Activated T-cell treated with anti-CD3 and anti-CD28 coated beads for 4 hours (primary cell): ENCODE measurements at places on chromosomes 7 and 10.

- DNase-seq = no peak
Observed at GRCh38 chr7:23247046-23247602, 549 bp downstream of the GPNMB start.

DNA sequence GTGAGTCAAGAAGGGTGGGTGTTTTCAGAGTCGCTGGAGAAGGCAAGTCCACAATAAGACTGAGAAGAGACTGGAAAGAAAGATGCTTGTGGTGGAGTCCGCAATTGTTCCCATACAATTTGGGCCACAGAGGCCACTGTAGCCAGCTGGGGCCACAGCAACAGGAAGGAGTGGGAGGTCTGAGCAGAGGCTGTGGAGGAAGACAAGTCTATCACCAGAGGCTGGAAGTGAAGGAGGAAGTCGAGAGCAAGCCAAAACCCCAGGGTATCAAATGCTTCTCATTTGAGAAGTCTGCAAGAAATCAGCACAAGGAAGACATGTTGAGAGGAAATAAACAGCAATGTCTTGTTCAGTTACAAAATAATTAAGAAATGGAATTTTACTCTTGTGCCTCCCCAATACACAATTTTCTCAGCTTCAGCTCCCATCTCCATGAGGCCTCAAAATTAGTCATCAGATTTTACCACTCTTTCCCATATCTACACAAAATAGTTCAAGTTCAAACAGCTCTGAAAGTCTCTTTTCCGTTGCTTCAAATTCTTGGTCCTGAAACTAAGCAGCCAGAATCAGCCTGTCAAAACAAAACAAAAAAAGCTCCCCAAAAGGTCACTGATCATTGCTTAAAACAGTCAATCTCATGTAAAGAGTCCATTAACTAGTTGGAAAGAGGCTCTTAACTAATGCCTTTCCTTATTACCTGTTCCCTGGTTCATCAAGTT lies 31.6 kb downstream of the SLC16A12 start:
- DNase-seq = no peak

DNA sequence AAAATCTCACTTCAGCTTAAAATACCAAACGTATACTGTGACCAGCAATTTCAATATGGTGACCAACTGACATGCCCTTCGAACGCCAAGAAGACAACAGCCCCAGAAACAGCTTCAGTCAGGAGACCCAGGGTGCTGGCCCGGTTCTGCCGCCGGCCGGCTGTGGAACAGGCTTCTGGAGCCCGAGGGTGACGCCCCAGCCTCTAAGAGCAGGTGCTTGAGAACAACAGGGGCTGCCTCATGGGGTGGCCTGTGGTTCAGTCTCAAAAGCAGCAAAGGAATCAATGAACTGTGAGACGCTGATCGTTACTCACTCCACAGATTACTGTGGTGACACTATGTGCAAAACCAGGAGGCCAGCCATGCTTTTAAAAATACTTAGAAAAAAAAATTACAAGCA lies 17.3 kb downstream of the GPER1 start:
- no peak for DNase-seq

DNA sequence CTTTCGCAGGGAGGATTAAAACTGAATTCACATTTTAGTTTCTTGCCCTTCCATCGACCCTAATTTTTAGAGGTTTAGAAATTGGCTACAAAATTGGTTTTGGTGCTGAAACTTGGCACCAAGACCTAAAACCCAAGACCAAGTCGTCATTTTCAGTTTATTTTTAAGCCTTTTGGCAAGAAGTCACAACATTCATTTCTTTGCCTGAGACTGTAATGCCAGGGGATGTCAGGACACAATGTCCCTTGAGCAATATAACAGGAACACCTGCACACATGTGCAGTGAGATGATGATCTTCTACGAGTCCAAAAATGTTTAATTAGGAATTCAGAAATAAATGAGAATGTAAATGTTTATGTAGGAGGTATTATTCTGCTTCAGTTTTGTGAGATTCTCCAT lies 335.4 kb upstream of the ANKRD30A start:
- DNase-seq = no peak

DNA sequence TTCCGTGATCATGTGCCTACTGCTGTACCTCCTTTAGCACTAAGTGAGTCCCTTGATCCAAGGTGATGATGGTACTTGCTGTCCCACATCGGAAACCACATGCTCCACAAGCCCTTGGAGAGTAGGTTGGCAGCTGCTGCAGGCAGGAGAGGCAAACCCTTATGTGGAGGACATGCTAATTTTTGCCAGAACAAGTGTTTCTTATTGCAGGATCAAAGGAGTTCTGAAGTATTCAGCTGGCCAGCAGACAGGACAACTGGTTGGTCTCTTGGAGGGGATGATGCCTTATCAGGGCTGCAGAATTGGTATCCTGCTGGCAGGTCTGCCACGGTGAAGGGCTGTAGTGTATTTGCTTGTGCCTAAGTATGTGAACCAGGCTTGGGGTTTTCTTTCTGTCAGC lies 36.8 kb downstream of the NACAD start:
- no peak for DNase-seq
